ENCODE measurements at places on chromosomes 5 and 9. TPM values are rescaled to one million over a fixed set of nuclear protein-coding genes. Genes with fewer than 3 reads are reported as not detected.

Gene SOHLH1
- not detected for total RNA-seq

Gene STKLD1
- 0.95 TPM for total RNA-seq

Gene TSLP
- total RNA-seq: 2.5 TPM

Gene GPR151
- not detected for total RNA-seq

Gene PTAR1
- 63.6 TPM for total RNA-seq

Gene SLC36A2
- not detected for total RNA-seq

Gene DDX4
- total RNA-seq: not detected

Gene PCDHA1
- under 0.01 TPM for total RNA-seq

Gene IDNK
- total RNA-seq: 7.4 TPM

Gene ADRA1B
- not detected for total RNA-seq

Gene RELL2
- 0.77 TPM for total RNA-seq

Gene FGD3
- total RNA-seq: not detected

Gene CER1
- not detected for total RNA-seq

Gene CIZ1
- 36.4 TPM for total RNA-seq

Gene HSPA5
- 176 TPM for total RNA-seq

Gene HMCN2
- 0.09 TPM for total RNA-seq

Gene NMRK1
- 9.8 TPM for total RNA-seq

Gene TLX3
- not detected for total RNA-seq

Gene HRH2
- total RNA-seq: not detected

Gene F12
- total RNA-seq: 0.63 TPM

Gene MYO10
- total RNA-seq: 33.6 TPM

Gene MEGF10
- total RNA-seq: not detected

Gene CSF2
- not detected for total RNA-seq

Gene APBA1
- 5.7 TPM for total RNA-seq

Gene SCGB3A2
- not detected for total RNA-seq

Gene SUSD3
- 0.94 TPM for total RNA-seq

Measured in bronchial smooth muscle cell (primary cell).